ENCODE measurements at places on chromosomes 6 and 20. TPM values are rescaled to one million over a fixed set of nuclear protein-coding genes. Genes with fewer than 3 reads are reported as not detected.

GRCh38 chr6:162942866-162943265, 215.1 kb downstream of the PACRG start:
- no peak for DNase-seq

The CRISP2 gene
- total RNA-seq: not detected

GRCh38 chr6:72132427-72132826, 246.1 kb downstream of the RIMS1 start:
- peak; percentile 31 for DNase-seq

The MUC22 gene
- not detected for total RNA-seq

GRCh38 chr6:35611240-35611639, 77.5 kb downstream of the FKBP5 start:
- no peak for DNase-seq

The MAFB gene
- total RNA-seq: 0.03 TPM

GRCh38 chr6:138031417-138031816, 75.8 kb downstream of the PERP start:
- no peak for DNase-seq

The DEFB121 gene
- not detected for total RNA-seq

The SAMD3 gene
- not detected for total RNA-seq

The KCNQ2 gene
- total RNA-seq: 10.0 TPM

The ANKEF1 gene
- total RNA-seq: 7.1 TPM

DNA sequence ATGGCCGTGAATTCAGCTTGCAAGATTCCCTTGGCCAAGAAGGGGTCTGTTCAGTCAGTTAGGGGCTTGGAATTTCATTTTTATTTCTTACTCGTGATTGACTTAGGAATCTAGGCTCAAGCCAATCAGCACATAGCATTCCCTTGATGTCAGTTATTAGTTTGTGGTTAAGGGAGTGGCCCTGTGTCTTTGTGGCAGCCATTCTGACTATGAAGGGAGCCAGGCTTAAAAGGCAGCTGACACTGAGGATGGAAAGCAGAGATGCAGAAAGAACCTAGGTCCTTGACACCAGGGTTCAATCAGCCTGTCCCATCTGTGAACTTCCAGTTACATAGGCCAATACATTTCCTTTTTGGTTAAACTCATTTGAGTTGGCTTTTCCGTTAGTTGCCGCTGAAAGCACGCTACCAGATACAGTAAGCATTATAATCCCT, 48.1 kb downstream of the MCUR1 start:
- DNase-seq: peak; percentile 62

GRCh38 chr6:130204322-130204721, 18.4 kb downstream of the SAMD3 start:
- no peak for DNase-seq

DNA sequence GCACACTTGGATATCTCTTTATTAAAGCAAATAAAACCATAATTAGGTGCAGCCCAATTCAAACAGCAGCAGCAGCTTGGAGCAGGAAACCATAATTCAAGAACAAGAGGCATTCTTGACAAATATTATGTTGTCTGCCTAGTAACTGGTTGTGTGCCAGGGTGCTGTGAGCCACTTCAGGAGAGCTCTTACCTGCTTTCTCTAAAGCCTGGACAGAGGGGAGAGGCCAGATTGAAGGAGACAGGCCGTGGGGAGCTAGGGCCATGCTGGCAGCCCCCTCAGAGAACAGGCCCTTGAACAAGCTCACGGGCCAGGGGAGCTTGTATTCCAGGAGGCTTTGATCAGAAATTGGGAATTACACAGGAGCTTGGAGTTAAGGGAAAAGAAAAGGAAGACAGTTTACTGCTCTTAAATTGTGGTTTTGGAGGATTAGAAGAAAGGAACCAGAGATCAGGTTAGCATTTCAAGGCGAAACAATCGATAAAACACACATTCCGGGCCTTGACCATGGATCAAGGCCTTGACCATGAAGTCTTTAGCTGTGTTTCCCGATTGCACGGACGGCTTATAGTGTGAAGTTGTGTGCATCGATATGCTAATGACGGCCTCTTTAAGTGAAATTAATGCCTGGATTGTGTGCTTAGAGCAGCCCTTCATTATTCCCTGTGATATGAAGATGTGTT, 69.8 kb upstream of the NKX2-2 start:
- DNase-seq: no peak

DNA sequence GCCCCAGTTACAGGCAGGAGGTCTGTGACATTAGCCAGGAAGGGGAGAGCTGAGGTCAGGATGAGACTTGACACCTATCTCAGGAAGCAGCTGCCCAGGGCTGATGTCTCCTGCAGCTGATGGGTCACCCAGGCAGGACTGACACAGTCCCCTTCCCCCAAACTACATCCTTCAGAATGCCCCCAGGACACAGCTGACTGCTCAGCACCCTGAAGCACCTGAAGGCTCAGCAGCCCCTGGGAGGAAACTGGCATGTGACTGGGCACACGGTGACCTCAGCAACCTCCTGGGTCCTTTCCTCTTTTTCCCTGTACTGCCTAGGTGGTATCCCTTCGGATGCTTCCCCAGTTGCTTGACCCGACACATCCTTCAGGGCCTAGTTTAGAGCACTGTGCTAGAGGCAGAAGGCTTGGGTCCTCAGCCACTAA, 1.9 kb downstream of the SDC4 start:
- DNase-seq: no peak

The GMPR gene
- not detected for total RNA-seq

GRCh38 chr6:166623318-166623717, 3.7 kb downstream of the RPS6KA2 start:
- no peak for DNase-seq

DNA sequence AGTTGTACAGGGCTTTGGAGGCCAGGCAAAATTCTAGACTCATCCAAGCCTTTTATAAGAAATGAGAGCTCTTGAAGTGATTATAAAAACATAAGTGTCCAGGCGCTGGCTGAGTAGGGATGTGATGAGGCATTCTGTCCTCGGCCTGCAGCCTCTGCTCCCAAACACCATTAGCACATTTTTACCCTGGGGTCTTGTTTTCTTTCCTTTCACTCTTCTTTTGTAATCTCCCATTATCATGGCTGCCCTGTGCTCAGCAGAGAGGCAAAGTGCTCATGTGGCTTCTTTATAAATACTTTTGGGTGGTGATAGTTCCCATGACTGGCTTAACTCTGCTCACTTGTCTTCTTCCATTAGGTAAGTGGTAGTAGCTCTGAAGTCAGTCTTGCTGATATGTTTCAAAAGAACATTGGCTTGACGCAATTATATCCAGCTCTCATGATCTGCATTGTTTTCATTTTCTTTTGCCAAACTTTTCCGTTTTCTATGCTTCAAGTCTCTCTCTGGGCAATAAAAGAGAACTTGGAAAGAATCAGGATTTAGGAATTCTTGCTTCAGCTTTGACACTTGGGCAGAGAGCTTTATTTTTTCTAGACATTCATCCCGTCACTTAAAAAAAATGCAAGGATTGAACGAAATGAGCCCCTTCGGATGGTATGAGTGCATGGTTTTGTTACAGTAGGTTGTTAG, 61.1 kb downstream of the CAP2 start:
- DNase-seq: no peak

DNA sequence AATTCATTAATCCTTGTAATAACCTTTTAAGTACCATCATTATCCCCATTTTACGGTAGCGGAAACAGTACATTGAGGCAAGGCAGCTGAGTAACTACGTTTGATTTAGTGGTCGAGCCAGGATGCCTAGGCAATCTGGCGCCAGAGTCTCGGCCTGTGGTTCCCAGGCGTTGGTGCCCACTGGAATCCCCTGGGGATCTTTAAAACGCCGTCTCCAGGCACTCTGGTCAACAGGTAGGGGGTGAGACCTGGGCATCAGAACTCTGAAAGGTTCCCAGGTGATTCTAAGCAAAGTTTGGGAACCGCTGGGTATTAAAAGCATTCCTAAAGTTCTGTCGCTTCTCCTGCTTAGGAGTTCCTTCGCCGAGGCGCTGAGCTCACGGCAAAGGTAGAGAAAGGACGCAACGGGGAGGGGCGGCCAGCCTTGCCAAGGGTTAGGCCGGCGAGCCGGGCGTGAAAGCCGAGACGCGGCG, 939 bp downstream of the DTNBP1 start:
- no peak for DNase-seq

- no peak for DNase-seq
Measured at GRCh38 chr20:57770852-57771720, 61.3 kb upstream of the PMEPA1 start.

- no peak for DNase-seq
Measured at GRCh38 chr6:118400098-118400497, 148.0 kb upstream of the PLN start.

GRCh38 chr6:1702580-1703051, 92.9 kb downstream of the FOXC1 start:
- no peak for DNase-seq

DNA sequence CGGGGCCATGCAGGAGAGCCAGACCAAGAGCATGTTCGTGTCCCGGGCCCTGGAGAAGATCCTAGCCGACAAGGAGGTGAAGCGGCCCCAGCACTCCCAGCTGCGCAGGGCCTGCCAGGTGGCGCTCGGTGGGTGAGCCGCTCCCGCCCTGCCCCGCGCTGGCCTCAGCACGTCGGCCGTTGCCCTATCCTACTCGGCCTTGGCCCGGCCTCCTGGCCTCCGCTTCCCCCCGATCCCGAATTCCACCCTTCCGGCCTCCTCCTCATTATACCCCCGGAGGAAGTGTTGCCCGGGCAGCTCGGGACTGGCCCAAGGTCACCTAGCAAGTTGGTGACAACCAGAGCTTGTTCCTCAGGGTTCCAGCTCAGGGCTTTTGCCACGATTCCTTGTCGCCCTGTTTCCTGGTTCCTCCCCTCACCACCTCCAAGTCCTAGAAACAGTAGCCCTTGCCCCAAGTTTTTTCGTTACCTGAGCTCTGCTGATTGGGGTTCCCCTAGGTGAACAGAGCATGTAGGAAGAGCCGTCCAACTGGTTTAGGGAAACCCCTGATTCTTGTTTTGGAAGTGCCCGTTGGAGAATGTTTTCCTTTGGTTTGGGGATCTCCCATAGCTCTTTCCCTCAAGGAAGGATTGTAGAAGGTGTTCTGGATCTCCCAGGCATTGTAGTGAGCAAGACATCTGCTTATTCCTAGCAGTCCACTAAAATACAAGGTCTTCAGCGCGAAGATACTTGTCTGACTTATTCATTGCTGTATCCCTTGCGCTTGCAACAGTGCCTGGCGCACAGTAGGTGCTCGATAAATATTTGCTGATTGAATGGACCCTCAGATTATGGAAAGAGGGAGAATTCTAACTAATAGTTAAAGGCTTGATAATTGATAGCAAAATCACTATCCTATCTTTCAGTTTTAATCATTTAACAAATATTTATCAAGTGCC, 641 bp downstream of the ARFGEF2 start:
- DNase-seq: no peak

The ZBP1 gene
- not detected for total RNA-seq

Measured in Caki2 (cell line).